Left lung (tissue), 14 donors: ENCODE measurements at places on chromosomes 7 and 10. TPM values are rescaled to one million over a fixed set of nuclear protein-coding genes. Genes with fewer than 3 reads are reported as not detected.

Gene CLCN1
- 0.08 TPM for total RNA-seq

Gene NKX2-3
- not detected for total RNA-seq

Gene FAM20C
- total RNA-seq = 44.6 TPM

Gene INHBA
- 16.7 TPM for total RNA-seq

Gene HOXA2
- 1.4 TPM for total RNA-seq

Gene FZD1
- total RNA-seq = 20.0 TPM

Gene CCDC136
- 3.2 TPM for total RNA-seq

Gene STEAP2
- 24.6 TPM for total RNA-seq

Gene VWC2
- total RNA-seq = 0.10 TPM

Gene CELF2
- total RNA-seq = 107 TPM

Gene STOX1
- 3.5 TPM for total RNA-seq

Gene HECTD2
- 9.9 TPM for total RNA-seq

Gene TCAF2
- 3.0 TPM for total RNA-seq

Gene ELN
- 673 TPM for total RNA-seq

Gene SPAG6
- 6.4 TPM for total RNA-seq

Gene KLLN
- 0.58 TPM for total RNA-seq

Gene TMEM178B
- total RNA-seq = 0.16 TPM

Gene GIMAP5
- total RNA-seq = 9.8 TPM
